Stimulated activated CD8-positive, alpha-beta memory T cell treated with anti-CD3 and anti-CD28 coated beads, Interleukin-15, amount 100 ng/mL, for 4 hours (primary cell): ENCODE measurements at places on chromosomes 2 and 18.
A peak's percentile ranks its signal among the peaks of the same experiment; 100 is the strongest.

DNA sequence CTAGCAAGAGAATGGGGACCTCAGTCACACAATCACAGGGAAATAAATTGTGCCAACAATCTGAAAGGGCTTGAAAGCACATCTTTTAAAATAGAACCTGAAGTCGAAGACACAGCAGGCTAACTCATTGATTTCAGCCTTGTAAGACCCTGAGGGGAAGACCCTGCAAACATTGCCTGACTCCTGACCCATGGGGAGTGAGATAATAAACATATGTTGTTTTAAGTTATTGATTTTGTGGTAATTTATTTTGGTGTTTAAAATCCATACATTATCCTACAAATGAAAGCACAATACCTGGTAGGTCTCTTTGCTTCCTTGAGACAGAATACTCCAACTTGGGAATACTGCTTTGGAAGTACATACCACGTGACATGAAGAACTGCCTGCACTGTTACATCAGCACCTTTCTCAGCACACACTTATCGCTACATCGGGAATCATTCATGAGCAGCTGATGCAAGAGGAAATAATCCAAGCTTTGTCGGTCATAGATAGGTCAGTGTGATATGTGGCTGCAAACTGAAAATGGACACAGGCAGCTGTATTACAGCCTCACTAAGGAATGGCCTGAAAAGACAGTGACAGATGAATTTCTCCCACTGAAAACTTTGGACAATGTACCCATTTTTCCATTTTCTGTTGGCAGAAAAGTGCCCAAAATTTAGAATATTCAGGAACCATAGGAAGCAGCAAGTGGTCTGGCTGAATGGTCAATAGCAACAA lies 494.5 kb upstream of the MAP2 start:
- DNase-seq, result no peak

DNA sequence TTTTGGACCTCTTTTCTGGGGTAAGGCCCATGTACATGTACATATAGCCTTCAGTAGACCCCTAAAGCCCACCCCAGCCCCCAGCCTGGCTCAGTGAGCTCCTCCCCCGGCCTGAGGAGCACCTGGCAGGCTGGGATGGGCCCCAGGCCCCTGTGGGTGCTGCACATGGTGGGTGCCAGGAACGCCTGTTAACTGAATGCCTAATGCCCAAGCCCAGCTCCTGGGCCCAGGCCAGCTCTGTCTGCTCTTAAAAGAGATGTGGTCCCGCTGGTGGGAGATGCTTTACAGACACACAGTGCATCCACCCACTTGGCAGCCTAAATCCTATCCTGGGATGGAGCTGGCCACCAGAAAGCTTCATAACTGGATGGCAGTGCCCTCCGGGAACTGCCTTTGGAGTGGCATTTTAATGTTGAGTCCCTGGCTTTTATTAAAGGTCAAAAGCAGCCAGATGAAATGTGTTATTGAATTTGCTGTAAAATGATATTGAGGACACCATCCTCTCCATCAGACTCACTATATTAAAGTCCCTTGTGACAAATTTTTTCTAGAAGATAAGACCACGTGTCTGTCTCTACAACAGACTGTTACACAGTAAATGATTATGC lies 7.7 kb upstream of the OXER1 start:
- DNase-seq, result no peak

- peak; percentile 29 for DNase-seq
These were observed 3.1 kb downstream of the BCL11A start for GRCh38 chr2:60550178-60550983.

- DNase-seq, result no peak
These were observed 66.8 kb downstream of the TET3 start for GRCh38 chr2:74051504-74051903.
